ENCODE measurements at places on chromosomes 2 and 18.

- no peak for DNase-seq
Measured at GRCh38 chr18:75638776-75639471, 211.4 kb upstream of the SMIM21 start.

DNA sequence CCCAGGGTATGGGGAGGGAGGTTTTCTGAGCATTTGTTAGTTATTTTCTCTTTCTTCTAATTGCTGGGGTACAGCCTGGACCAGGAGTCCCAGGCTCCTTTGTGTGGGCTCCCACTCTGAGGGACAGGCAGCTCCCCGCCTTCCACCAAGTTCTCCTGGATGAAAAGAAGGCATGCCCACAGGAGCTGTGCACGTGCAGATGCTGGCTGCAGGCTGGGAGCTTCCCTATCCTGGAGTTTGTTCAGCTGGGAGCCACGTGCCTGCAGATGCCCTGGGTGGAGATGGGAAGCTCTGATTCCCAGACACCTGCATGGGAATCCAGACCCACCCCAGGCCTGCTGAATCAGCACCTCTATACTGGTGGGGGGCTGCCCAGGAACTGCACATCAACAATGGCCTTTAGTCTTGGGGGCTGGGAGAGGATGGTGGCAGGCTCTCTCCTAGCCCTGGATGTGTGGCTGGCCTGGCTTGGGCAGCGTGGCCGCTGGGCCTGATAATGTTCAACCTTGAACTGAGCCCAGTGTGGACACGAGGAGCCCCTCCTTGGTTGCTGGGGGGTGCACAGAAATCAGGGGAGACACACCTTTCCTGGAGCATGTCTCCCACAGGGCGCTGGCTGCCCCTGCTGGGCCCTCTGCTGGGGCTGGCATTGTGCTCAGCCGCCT is 233.6 kb upstream of the HS6ST1 start:
- DNase-seq: peak; percentile 34

GRCh38 chr2:36530983-36531354 is 67.0 kb downstream of the FEZ2 start:
- no peak for DNase-seq

GRCh38 chr2:158826965-158827364 is 31.8 kb downstream of the DAPL1 start:
- DNase-seq: no peak

DNA sequence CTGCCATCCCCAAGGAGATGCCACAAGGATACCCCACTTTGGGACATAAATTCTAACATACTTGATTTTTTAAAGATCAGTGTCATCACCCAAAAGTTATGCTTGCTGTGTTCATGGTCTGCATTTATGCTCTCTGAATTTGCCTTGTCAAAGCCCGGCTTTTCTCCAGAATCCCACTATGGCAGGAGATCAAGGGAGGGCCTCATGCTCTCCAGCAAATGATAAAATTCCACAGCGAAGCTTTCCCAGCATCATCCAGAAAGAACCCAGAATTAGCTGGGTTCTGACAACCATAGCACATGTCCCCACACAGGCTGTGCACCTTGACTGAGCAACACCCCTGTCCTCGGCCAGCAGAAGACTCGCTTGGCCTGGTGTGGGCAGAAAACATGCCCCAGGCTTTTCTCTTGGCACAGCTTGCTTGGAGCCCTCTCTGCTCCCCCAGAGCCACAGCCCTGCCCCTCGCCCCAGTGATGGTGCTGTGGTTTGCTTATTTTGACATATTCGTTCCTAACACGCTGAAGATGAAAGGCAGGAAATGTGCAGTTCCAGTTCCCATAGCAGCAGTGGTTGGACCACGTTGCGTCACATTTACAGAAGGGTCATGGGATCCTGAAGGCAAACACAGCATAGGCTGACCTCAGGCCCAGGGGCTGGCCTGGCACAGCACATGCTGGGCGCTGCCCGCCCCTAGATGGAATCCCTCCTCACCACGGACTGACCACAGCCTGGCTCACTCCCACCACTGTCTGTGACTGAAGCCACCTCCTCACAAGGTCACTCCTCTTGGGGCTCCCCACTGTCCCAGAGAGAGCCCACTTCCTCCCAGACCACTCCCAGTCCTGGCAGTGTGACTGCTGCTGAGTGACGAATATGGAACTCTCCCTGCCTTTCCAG is 14.1 kb upstream of the CHRNA1 start:
- no peak for DNase-seq

DNA sequence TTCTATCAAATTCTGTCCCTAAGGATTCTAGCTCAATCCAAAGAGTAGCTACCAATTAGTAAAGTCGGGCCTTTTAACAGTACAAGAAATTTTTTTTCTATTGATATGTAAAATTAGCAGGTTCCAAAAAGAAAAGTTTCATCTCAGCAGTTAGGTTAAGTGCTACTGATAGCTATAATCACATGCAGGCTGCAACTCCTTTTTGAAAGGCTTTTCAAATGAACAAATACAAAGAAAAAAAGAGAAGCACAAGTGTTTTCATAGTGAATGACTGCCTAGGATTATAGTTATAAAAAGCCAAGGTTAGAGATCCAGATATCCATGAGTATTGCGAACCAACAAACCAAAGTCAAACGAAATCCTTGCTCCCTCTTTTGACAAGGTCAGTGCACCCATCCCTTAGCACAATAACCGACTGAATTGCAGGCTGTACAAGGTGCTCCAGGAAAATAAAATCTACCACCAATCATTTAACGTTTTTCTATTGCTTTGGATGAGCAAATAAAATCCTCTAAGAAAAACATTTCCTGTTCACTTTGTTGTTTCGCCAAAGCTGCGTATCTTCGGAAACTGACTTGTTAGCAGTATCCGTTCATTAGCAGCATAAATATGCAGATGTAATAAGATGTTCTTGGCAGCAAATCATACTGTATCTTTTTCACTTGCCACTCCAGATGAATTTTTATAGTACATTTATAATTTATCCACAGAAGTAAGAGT is 100.2 kb downstream of the SRBD1 start:
- DNase-seq: no peak

GRCh38 chr2:235492850-235493344 is 946 bp upstream of the AGAP1 start:
- no peak for DNase-seq

GRCh38 chr18:10053861-10054260 is 140.0 kb downstream of the VAPA start:
- no peak for DNase-seq

DNA sequence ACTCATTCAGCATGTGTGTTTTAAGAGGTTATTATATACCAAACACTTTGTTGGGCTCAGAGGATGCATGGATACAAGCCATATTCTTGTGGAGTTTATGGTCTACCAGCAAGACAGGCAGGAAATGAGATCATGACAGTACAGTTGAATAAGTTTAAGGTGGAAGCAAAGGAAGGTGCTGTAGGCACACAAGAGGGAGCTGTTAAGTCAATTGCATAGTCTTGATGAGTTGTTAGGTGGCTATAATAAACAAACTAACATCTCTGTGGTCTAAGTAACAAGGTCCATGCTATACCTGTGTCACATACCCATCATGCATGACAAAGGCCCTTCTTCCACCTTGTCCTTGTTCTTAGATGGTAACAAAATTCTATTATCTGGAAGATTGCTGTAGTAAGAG is 538.3 kb downstream of the CNTNAP5 start:
- DNase-seq: no peak

DNA sequence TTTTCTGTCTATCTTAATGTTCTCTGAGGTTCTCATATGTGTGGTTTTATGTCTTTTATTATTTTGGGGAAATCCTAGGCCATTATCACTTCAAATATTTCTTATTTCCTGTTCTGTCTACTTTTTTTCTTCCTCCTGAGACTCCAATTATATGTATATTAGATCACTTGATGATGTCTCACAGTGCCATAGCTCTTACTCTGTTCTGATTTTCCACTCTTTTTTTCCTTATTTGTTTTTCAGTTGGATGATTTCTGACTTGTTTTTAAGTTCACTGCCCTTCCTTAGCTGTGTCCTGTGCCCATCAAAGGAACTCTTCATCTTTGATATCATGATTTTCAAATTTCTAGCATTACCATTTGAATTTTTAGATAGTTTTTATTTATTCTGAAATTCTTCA is 24.1 kb downstream of the FAM228B start:
- no peak for DNase-seq

DNA sequence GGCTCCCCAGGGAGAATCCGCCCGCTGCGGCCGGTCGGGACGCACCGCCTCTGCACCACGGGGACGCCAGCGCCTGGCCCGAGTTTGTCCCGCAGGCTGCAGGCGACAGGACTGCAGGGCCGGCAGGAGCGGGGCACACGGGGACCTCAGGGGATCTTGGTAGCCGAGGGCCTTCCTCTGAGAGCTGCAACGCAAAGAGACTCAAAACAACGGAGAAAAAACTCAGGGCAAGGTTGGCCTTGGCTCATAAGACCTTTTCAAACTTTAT is 79.7 kb downstream of the ARHGEF4 start:
- DNase-seq: no peak

DNA sequence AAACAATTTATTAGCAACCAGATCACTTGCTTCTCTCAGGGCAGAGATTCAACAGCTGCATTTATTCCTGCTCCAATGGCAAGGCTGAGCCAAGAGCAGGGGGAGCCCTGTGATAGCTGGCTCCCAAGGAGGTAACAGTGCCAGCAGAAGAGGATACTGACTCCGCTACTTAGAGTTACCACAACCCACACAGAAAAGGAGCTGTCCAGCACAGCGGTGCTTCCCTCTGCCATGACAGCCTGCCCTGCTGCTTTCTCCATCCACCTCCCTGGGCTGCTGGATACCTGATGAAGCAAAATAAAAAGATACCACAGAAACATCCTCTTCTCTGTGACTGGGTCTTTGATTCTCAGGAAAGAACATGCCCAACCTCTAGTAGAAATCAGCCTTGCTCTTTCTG is 467.2 kb downstream of the LRRTM4 start:
- no peak for DNase-seq

- no peak for DNase-seq
Measured at GRCh38 chr2:174610243-174610995, 12.8 kb upstream of the WIPF1 start.

GRCh38 chr2:165633431-165633830 is 160.6 kb downstream of the GALNT3 start:
- DNase-seq: no peak

DNA sequence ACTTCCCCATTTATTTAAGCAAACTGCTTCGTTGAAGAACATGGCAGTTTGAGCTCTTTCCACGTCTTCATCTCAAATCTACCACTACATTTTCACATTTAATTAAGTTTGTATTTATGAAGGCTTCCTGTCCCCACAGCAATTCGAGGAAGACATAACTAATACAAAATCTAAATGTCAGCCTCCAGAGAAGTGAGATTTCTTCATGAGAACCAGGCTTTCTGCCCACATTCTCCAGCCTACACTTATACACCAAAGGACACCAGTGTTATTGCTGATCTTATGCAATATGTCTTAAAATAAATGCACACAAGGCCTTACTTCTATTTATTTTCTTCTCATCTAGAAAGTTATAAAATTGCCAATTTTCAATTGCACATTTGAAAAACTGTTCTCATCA is 1209.3 kb upstream of the FAM98A start:
- DNase-seq: no peak

DNA sequence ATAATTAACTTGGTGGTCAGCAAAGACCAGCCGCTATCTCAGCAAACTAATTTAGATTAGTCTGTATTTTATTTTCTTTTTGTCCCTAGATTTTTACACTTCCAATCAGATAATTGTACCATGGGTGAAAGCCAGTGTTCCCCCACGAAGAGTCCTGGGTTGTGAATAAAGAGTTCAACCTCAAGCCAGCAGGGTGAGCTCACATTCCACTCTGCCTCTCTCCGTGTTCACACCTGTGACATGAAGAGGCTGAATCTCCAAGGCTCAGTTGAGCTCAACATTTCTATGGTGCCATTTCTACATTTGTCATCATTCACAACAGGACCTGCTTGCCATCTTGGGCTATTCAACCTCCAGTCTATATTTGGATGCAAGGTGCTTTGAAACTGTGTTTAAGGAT is 771.5 kb downstream of the GALR1 start:
- DNase-seq: no peak

- DNase-seq: no peak
Measured at GRCh38 chr2:179470992-179471391, 206.4 kb upstream of the SESTD1 start.

DNA sequence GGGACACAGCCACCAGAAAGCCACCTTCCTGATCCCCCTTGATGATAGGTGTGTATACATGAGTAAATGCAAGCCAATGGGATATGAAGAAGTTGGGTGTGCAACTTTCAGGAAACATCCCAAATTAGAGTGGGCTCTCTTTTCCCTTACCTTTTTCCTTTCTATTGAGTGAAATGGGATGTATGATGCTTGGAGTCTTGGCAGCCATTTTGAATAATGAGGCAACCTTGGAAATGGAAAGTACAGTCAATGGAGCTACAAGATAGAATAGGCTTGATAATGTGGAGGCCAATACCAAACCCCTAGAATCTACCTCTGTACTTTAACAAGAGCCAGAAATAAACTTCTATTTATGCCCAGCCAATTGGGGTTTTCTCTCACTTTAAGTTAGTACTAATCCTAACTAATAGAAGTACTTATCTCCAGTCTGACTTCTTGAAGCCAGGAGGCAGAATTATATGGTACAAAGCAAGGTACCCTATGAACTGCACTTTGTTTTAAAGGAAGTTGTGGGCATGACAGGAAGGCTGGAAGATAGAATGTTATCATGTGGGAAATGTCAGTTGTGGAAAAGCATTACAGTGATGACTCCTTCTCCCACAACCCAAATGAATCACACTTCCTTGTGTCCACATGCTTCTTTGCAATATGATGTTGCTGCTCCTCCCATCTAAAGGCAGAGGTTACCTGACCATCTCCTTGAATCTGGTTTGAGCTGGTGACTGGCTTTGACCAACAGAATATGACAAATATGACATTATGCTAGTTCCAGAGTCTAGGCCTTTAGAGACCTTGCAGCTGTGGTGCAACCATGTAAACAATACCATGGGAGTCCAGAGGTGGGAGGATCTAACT is 12.9 kb upstream of the NABP1 start:
- DNase-seq: no peak

GRCh38 chr2:60811491-60812375 is 55.7 kb downstream of the PAPOLG start:
- no peak for DNase-seq

DNA sequence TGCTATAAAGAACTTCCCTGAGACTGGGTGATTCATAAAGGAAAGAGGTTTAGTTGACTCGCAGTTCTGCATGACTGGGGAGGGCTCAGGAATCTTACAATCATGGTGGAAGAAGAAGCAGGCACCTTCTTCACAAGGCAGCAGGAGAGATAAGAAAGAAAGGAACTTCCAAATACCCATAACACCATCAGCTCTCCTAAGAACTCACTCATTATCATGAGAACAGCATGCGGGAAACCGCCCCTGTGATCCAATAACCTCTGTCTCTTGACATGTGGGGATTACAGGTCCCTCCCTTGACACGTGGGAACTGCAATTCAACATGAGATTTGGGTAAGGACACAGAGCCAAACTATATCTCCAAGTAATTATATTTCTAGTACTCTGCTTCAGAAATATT is 163.8 kb upstream of the CDH20 start:
- no peak for DNase-seq

DNA sequence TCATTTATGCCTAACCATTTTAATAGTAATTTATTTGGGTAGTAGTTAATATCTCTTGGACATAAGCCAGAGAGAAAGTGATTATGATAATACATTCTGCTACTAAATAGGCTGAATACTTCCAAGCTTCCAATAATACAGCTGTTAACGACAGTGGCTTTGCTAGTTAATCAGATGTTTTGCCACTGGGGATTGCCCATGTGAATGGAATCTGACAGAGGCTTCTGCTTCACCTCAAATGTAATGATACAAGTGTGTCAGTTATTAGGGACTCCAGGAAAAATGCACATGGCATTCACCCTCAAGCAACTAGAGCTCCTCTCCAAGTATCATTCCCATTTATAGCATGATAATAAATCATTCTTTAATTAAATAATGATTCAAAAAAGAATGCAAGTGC is 185.0 kb upstream of the TMEFF2 start:
- no peak for DNase-seq
